ENCODE measurements at places on chromosomes 3 and 15. TPM values are rescaled to one million over a fixed set of nuclear protein-coding genes. Genes with fewer than 3 reads are reported as not detected.

GRCh38 chr3:84717894-84718293, 240.9 kb upstream of the CADM2 start:
- DNase-seq = peak; percentile 27
- H3K4me3 ChIP-seq = peak overlapping the region; percentile 11
- H3K27ac ChIP-seq = peak overlapping the region; percentile 84
- peaks cover 11% of the 10 kb centered on the region for H3K4me1 ChIP-seq
- no peaks in the 10 kb centered on the region for H3K27me3 ChIP-seq

- H3K4me3 ChIP-seq = no peak overlapping the region
- H3K27ac ChIP-seq = peak overlapping the region; percentile 40
- DNase-seq = no peak
- peaks cover 2% of the 10 kb centered on the region for H3K4me1 ChIP-seq
- H3K36me3 ChIP-seq = no peaks in the 10 kb centered on the region
Measured at GRCh38 chr3:185630182-185630622, 44.1 kb downstream of the SENP2 start.

DNA sequence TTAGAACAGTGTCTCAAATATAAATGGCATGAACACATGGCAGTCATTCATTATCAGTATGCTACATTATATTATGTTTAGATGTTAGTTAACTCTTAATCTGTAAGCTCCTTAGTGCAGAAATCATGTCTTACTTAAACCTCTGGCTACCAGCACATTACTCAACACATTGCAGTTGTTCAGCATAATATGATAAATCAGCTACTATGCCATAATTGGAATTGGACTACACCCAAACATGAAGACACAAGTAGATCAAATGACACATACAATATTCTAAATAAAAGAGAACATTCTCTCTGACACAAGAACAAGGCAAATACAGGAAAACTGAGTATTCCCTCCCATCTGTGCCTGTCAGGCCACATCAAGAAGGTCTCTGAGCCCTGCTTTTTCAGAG, 116.1 kb downstream of the PCCB start:
- H3K4me1 ChIP-seq = no peaks in the 10 kb centered on the region
- no peaks in the 10 kb centered on the region for H3K27me3 ChIP-seq
- H3K4me3 ChIP-seq = no peak overlapping the region
- no peaks in the 10 kb centered on the region for H3K36me3 ChIP-seq
- H3K27ac ChIP-seq = no peak overlapping the region
- no peak for DNase-seq

- no peak for DNase-seq
- H3K4me3 ChIP-seq = no peak overlapping the region
- no peak overlapping the region for H3K27ac ChIP-seq
- no peaks in the 10 kb centered on the region for H3K27me3 ChIP-seq
- no peaks in the 10 kb centered on the region for H3K36me3 ChIP-seq
- H3K4me1 ChIP-seq = no peaks in the 10 kb centered on the region
Measured at GRCh38 chr15:54571576-54571975, 593.3 kb downstream of the UNC13C start.

- no peak for DNase-seq
- peaks cover 4% of the 10 kb centered on the region for H3K27me3 ChIP-seq
- H3K4me3 ChIP-seq = no peak overlapping the region
- H3K27ac ChIP-seq = no peak overlapping the region
Measured at GRCh38 chr3:61650276-61650675, 88.9 kb downstream of the PTPRG start.

DNA sequence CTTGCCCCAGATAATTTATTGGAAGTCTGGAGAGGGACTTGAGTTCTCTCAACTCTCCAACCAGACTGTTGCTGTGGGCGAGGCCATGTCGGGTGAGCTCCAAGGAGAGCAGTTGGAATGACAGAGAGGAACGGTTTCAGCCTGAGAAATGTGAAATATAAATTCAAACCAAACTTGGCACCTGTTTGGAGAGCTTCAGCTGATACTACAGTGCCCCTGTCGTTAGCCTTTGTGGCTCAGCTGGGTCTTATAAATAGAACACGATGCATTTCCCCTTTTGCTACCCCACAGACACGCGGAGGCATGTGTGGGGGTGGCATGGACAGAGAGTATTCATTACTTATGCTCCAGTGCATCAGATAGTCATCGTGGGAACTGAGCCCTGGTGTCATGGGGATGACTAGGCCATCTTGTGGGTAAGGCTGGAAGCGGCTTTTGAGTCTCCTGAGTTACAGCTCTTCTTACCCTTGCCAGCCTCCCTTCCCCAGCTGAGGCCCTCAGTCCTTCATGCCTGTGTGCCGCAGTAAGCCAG, 15.6 kb downstream of the SMAD3 start:
- DNase-seq = no peak
- H3K36me3 ChIP-seq = no peaks in the 10 kb centered on the region
- no peak overlapping the region for H3K27ac ChIP-seq
- no peak overlapping the region for H3K4me3 ChIP-seq
- H3K27me3 ChIP-seq = no peaks in the 10 kb centered on the region

GRCh38 chr3:181330257-181330656, 340.7 kb upstream of the DNAJC19 start:
- DNase-seq = no peak
- no peaks in the 10 kb centered on the region for H3K27me3 ChIP-seq
- H3K4me3 ChIP-seq = no peak overlapping the region
- no peaks in the 10 kb centered on the region for H3K36me3 ChIP-seq
- peaks cover 29% of the 10 kb centered on the region for H3K4me1 ChIP-seq

DNA sequence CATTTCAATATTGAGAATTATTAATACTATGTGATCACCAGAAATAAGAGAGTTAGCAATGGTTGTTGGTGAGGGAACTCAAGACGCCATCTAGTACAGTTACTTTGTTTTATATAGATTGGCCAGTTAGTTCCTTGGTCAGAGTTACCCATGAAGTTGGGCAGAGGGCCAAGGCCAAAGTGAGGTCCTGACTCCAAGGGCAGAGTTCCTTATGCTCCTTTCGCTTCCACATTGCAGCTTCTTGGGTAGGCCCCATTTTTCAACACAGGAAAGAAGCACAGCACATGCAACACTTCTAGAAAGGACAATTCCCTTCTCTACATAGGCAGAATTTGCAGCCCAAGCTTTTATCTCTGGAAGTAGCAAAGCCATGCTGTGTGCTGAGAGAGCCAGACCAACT, 178.6 kb downstream of the KCNAB1 start:
- no peaks in the 10 kb centered on the region for H3K36me3 ChIP-seq
- no peak for DNase-seq
- H3K4me1 ChIP-seq = peaks cover 42% of the 10 kb centered on the region

GRCh38 chr15:56553486-56553885, 88.5 kb upstream of the MNS1 start:
- peaks cover 10% of the 10 kb centered on the region for H3K36me3 ChIP-seq
- H3K4me1 ChIP-seq = no peaks in the 10 kb centered on the region
- DNase-seq = no peak
- no peak overlapping the region for H3K4me3 ChIP-seq
- no peak overlapping the region for H3K27ac ChIP-seq

CD96 gene
- not detected for total RNA-seq

FAM219B gene
- 171 TPM for total RNA-seq

TFRC gene
- total RNA-seq = 35.8 TPM

BTLA gene
- total RNA-seq = not detected

LRTM1 gene
- total RNA-seq = not detected
